ENCODE measurements at places on chromosomes 11 and 22.
A peak's percentile ranks its signal among the peaks of the same experiment; 100 is the strongest.

GRCh38 chr11:127133061-127133460, 132.5 kb upstream of the KIRREL3 start:
- no peak for DNase-seq

DNA sequence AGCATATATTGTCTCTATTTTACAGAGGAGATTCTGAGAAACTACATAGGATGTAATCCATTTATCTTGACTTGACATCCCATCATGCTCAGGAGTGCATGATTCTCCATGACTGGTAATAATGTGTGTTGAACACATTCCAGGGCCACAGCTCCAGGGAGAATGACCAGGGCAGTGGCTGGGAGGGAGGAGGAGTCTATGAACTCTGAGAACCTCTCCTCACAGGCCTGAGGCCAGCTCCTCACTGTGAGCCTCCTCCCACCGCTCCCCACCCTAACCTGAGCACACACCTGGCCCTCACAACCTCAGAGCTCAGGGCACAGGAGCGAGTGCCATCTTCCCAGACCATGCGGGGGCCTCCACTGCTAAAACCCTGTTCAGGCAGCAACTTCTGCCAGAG, 8.0 kb upstream of the ACRV1 start:
- DNase-seq = no peak

DNA sequence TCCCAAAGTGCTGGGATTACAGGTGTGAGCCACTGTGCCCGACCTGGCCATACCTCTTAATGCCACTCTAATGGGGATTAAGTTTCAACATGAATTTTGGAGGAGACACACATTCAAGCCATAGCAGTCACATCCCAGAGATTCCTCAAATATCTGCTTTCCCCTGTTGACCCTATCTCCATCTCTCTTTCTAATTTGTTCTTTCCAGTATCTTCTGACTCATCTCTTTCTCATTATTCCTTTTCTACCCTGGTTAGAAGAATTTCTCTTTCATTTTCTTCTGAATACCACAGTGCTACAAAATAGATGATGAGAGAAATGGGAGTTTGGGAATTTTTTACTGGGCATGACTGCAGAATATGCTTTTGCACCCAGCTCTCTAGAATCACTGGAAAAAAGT, 5.1 kb downstream of the OR10V1 start:
- no peak for DNase-seq

GRCh38 chr11:27557226-27557625, 50.7 kb upstream of the LIN7C start:
- DNase-seq = no peak

DNA sequence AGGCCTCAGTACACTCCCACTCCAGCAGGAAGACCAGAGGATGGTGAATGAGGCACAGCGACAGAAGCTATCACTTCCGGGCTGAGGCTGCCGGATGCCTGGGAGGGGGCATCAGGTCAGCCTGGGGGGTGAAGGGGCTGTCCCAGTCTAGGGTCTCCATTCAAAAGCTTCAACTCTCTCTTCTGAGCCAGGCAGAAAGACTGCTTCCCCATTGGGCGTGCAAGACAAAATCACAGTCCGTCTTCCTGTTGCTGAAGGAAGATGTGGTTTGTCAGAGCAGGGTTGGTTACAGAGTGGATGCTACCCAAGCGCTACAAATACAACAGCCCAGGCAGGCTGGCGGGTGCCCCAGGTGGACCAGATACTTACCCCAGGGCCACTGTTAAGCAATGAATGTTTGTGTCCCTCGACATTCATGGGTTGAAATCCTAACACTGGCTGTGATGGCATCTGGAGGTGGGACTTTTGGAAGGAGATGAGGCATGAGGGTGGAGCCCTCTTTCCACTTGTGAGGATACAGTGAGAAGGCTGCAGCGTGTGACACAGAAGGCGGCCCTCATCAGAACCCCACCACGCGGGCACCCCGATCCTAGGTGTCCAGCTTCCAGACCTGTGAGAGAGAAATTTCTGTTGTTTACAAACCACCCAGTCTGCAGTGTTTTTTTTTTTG, 12.0 kb downstream of the UPK3A start:
- no peak for DNase-seq

DNA sequence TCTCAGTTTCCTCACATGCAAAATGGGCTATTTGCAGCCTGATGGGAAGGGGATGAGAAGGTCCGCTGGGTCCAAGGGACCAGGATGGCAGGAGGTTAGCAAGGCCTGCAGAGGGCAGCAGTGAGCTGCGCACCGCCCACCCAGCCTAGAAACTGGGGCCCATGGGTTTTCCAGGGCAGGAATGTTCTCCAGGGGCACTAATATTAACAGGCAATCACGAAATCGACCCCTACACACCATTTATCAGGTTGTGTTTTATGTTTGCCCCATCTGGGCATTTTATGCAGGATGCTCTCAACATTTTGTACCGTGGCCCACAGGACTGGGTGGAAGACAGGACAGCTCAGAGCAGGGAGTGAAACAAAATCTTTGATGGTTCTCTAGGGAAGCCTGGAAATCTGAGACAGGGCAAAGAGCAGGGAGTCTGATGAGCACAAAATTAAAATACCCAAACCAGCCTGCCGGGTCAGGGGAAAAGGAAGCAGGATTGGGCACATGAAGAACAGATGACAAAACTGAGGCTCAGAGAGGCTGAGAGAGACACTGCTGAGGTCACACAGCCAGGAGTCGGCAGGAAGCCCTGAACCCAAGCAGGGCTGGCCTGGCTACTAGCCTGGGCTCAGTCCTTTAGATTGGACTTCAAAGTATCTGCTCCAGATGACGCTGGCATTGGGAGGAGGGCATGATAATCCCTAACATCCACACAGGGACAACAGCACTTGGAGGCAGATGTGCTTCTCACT, 1.6 kb upstream of the BCR start:
- DNase-seq = peak; percentile 58

- no peak for DNase-seq
These were observed 38.8 kb downstream of the STIM1 start for GRCh38 chr11:3894128-3894731.

- no peak for DNase-seq
These were observed 33.5 kb downstream of the LIF start for GRCh38 chr22:30212996-30213441.

Data from activated CD4-positive, alpha-beta T cell treated with anti-CD3 and anti-CD28 coated beads, Interleukin-2, amount 50 U/mL, for 4 hours (primary cell).